ENCODE measurements at places on chromosomes 7 and 10.

DNA sequence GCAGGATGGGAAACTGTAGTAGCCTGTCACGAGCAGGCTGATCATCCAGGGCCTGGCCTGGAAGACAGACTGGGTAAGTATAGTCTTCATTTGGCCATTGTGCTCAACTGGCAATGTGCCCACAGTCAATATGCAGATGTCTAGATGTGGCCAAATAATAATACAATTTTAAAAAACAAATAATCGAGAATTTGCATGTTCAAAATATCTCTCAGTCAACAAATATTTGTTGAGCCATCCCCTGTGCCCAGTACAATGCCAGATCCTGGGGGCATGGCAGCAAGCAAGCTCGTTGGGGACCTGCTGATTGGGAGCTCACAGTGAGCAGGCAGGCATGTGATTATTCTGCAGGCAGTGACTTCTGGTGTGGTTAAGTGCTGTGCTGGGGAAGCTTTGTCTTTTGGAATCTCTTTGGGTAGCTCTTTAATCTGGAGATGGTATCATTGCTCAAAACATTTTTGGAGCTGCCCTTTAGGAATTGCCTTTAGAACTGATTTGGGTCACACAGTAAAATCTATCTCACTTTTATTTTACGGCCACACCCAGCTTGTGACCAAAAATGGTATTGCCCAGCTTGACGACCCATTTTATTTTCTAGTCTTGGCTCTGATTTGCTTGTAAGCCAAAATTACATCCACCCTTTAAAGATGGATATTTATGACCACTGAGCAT, 92.2 kb downstream of the PLCE1 start:
- no peak for DNase-seq

DNA sequence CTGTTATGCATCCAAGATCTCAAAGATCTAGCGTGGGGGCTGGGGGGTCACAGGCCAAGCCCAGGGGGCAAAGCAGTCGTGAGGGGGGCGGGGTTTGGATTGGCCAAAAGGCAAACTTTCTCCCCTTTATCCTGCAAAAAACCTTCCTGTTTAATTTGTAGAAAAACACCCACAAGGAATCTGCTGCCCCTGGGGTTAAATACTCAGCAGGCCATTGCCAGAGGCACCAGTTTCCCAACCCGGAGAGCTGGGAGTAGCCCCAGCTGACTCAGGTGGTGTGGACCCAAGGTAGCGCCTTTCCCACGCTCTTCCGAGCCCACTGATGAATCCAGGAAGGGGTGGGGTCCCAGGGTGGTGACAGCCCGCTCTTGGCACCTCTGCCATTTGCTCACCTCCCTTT, 21.4 kb downstream of the KCP start:
- no peak for DNase-seq

- no peak for DNase-seq
Measured at GRCh38 chr7:120805636-120806388, 52.1 kb downstream of the TSPAN12 start.

DNA sequence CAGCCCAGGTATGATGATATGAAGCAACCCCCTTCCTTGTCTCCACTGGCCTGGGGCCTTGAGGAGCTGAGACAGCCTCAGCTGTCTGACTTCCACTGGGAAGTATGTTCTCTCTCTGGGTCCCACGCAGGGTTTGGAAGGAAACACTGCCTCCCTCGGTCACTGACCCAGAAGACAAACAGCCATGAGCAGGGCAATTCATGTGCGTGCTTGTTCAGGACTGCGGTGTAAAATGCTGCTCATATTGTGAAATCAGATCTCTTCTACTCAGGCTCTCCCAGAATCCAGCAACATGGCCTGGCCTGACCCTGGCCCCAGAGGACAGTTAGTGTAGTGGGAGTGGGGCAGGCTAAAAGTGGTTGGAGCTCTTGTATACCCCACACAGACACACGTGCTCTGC, 2.8 kb downstream of the CLCN1 start:
- DNase-seq, result no peak

DNA sequence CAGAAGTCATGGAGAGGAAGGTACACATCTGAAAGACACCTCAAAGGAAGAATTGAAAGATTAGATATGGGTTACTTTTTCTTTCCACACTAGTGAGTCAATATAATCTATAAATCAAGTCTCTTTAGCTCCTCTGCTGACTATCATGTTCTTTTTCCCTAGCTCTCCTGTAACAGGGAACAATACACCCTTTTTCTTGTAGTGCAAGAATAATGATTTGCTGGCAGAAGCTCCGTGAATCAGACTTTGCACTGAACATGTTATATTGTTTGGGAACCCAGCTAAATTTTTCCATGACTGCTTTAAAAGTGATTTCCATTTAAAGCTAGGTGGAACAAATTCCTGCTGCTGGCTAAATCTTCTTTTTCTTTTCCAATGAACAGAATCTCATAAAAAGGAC, 756.6 kb upstream of the C7orf33 start:
- DNase-seq, result no peak

DNA sequence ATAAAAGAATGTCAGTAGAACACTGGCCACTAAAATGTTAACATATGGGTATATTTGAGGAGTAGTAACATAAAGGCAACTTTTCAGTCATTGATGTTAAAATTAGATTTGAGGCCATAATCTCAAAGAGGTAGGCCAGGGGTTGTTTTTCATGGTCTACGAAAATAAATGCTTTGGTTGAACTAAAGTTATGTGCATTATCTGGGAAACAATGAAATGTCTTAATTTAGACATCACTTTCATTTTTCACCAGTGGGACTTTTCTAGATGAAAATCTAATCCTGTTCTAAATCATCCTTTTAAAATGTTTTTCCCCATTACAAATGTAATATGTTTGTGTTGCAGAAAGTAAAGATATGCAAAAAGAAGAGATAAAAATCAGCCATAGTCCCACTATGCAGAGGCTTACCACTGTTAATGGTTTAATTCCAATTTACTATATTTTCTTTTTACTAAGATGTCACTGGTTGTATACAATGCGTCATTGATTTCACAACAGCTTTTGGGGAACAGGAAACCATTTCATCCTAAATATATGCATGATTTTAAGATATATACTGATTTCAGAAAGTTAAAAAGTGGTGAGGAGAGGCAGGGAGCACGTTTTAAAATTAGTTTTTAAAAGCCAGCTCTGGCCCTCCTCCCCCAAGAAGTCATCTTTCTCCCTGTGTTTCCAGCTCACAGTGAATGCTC, 64.3 kb downstream of the ARID5B start:
- DNase-seq, result no peak

- DNase-seq, result no peak
Measured at GRCh38 chr10:97821308-97822038, 28.2 kb upstream of the GOLGA7B start.

DNA sequence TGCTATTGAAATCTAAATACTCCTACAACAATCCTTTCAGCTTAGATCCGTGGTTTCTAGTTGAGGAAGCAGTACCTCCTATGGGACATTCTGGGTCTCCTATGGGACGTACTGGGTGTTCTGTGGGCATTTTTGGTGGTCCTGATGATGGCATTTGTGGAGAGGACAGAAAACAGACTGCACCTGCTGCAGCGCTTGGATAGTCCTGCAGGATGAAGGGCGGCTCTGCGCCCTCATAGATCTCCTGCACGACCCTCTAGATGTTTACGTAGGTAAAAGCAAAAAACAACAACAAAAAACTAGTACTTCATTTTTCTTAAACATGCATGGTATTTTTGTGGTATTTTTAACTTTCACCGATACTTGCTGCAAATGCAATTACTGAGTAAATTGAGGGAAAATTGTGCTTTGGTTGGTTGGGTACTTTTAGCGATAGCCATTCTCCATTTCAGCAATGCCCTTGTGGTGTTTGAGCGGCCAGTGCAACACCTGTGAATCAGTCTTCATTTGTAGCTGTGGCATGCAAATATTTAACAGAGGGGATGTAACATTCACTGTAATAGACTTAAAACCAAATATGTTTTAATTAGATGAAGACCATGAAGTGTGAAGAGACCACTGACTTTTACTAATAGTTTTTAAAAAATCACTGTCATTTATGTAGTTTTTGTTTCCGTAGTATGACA, 461.2 kb downstream of the SDK1 start:
- DNase-seq, result no peak

DNA sequence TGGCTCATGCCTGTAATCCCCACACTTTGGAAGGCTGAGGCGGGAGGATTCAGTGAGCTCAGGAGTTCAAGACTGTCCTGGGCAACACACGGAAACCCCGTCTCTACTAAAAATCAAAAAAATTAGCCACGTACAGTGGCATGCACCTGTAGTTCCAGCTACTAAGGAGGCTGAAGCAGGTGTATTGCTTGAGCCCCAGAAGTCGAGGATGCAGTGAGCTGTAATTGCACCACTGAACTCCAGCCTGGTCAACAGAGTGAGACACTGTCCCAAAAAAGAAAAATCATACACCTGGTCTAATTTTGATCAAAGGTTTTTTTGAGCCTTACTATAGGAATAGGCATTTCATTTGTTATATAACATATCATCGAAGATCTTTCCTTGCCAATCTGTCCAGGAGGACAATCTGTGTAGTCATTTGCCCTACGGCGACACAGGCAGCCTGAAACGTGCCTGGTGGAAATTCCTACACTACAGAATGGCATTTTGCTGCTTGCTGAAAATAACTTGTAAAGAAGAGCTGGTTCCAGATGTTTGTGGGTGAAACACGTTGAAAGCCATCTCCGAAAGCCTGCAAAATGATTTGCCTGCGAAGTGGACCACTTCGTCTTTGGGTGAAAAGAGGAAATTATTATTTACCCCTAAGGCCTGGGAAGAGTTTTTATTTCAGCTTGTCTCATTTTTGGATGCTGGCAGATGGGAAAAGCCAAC, 31.3 kb upstream of the GDI2 start:
- no peak for DNase-seq

GRCh38 chr7:47601881-47602249, 20.0 kb upstream of the TNS3 start:
- DNase-seq, result no peak

DNA sequence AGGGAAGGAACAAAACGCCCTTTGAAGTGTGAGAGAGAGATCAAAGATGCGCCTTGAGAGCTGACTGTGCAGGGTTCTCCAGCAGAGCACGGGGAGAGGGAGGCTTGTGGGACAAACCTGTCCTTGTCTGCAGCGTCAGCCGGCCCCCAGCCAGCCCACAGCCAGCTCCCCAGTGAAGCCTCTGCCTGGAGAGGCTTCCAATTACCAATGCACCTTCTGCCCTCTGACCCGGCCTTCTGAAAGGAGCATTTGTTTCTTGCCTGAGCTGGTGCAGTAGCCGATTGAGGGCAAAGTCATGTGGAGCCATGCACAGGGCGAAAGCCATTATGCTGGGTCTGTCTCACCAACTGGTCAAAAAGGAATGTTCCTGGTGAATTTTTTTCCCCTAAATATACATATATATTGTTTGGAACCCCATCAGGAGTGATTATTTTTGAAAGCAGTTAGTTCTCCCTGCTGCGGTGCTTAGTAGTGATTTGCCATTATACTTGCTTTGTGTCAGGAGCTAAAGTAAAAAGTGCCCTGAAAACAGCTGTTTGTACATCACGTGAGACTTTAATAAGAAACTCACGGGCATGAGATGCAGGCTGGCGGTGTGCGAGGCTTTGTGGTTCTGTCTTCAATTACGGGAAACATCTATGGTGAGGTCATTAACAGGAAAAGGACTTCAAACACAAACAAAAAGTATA, 268.6 kb downstream of the KLF6 start:
- DNase-seq, result no peak

- no peak for DNase-seq
Measured at GRCh38 chr10:26717476-26717875, 20.0 kb downstream of the PDSS1 start.

DNA sequence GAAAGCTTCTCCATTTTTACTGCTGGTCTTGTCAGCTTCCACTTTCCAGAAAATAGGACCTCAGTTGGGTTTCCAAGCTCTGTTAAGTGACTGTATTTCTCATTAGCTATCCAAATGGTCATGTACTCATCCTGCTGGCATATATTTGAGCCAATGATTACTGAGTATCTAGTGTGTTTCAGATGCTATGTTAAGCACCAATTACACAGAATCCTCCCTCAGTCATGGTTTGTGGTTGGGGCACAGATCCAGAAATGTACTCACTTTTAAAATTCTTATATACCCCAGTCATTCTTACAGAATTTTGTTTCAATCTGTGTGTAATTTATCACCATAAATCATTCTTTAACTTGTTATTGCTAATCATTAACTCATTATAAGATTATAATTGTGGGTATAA, 362.3 kb upstream of the MTPN start:
- DNase-seq, result no peak

GRCh38 chr7:12210179-12211053, 678 bp upstream of the TMEM106B start:
- no peak for DNase-seq

DNA sequence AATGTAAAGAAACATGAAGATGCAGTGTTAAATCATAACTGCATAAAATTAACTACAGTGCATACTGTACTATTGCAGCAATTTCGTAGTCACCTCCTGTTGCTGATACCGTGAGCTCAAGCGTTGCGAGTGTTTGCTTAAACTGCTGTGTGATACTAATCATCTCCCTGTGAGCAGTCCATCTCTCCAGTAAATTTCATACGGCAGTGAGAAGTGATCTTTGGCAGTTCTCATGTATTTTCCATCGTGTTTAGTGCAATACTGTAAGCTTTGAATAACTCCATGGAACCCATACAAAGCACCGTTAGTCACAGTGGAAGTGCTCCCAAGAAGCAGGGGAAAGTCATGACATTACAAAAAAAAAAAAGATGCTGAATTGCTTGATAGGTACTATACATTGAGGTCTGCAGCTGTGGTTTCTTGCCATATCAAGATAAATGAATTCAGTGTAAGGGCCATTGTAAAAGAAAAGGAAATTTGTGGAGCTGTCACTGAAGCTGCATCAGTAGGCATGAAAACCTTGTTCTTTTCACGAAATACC, 360.4 kb downstream of the EXOC4 start:
- no peak for DNase-seq

DNA sequence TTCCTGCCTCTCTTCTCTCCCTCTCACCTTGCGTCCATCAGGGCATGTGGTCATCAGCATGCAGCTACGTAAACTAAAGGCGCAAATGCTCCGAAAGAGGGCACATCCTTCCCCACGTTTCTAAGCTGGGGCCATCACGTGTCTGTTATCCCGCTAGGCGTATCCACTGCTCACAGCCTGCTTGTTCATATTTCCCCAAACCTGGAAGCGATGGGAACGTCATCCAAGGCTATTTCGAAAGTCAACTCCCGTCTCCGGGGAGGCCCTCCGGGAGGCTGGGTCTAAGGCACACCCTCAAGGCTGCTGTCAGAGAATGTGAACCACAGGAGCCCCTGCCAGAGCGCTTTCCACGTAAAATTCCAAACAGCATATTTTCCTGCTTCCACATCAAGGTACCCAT, 199.2 kb downstream of the DIP2C start:
- no peak for DNase-seq

DNA sequence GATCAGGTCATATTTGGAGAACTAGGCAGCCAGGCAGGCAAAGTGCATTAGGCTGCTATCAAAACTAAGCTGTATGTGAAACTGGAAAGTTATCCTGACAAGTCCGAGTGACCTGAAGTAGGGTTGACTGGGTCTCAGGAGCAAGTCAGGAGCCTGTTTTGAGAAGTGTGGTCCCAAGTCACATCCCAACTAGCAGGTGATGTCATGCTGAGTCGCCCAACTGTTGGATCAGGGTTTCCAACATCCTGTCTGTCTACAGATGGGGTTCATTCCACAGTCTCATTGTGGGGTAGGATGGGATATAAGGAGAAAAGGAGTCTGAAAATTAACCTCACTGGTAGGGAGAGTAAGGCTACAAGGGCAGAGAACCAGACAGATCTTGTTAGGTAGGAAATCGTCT, 27.0 kb downstream of the SLC26A4 start:
- no peak for DNase-seq

GRCh38 chr10:72309290-72310240, 35.8 kb downstream of the DDIT4 start:
- peak; percentile 5 for DNase-seq

All from GM12892 (cell line).